NK-92 treated with Interleukin-12 subunit alpha and Interleukin-12 subunit beta, amount 100 ng/mL, for 24 hours (cell line): ENCODE measurements at places on chromosomes 7 and 10.
A peak's percentile ranks its signal among the peaks of the same experiment; 100 is the strongest.

DNA sequence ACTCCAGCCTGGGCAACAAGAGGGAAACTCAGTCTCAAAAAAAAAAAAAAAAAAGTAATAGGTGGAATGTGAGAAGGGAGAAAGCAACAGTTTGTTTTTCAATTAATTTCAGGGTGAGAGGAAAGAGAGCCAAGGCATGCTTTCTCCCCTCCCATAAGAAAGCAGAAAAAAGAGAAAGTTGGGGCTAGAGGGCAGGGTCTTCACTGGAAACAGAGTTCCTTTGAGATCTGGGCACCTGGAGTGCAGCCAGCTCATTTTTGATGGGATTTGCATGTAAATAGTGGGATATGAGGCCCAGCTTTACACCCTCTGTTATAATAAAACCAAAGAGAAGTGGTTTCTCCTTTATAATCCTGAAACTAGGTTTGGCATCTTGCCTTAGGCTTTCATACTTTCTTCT is 13.8 kb upstream of the STOX1 start:
- no peak for DNase-seq

DNA sequence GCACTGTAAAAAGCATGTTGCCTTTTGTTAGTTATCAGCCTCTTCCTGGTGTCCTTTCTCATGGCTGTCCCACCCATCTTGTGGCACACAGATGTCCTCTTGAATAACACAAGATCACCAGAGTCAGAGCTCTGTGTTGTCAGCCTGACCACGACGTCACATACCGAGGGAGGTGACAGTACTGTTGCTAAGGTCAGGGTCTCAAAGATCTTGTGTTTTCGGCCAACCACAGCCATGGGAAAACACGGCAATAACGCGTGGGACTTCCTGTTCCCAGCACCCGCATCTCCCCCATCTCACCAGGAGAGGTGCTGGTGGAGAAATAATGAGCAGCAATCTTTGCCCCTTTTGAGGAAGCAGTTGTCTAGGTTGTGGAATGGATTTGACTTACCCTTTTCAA is 40.4 kb downstream of the NPVF start:
- no peak for DNase-seq

DNA sequence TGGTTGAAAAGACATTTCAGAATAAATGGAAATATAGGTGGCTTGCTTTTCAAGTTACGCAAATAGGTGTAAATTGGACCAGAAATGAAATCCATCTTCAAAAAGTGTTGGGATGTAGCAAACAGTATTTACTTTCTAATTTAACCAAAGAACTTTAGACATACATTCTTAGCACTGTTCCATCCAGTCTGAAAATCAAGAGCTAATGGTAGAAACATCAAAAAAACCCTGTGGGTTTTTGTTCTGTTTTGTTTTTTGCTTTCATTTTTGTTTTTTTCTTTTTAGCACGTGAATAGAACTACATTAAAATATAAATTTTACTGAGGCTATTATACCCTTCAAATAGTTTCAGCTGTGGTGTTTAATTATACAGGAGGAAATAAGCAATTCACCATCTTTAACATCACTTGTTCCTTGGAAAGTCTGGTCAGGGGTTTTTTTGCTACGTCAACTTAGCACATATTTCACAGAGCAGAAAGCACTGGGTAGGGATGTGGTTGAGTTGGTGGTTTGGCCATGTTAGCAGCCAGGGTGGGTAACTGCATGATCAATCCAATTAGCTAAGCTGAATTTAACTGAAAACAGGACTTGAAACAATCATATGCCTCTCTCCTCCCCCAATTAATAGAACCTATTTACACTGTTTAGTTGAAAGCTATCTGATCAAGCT is 275.4 kb upstream of the PFKP start:
- DNase-seq: peak; percentile 32

DNA sequence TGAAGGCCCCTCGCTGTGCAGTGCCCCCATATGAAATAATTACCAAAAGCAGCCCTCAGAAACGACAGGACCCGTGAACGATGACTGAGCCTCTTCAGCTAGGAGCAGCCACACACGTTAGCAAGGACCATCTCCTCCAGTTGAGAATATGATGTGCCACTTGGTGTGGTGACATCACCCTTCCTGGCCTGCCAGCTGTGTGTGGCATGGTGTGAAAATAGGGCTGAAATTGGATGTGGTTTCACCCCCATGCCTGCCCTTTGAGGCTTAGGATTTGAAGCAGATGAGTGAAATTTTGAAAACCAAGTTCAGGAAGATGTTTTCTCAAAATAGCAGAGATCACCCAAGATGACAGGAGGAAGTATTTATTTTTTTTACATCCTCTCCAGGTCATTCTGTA is 49.1 kb upstream of the BTBD16 start:
- no peak for DNase-seq

DNA sequence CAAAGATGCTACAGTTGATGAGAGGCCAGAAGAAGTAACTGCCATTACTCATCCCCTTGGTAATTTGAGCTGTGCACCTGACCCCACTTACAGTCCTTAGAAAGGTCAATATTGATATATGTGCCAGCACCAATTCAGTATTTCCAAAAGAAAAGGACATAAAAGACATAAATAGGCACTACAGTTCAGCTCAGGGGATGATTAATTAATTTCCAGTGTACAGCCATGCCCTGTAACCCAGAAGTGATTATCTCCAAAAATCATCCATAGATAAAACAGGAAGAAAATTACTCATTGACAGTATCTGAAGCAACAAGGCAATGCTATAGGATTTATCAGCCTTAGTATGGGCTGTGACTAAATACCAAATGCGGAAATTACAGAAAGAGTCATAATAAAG is 82.4 kb downstream of the PHYHIPL start:
- no peak for DNase-seq

GRCh38 chr10:26593896-26594295 is 103.6 kb upstream of the PDSS1 start:
- DNase-seq: no peak

GRCh38 chr10:101611096-101611905 is 23.2 kb downstream of the DPCD start:
- no peak for DNase-seq

DNA sequence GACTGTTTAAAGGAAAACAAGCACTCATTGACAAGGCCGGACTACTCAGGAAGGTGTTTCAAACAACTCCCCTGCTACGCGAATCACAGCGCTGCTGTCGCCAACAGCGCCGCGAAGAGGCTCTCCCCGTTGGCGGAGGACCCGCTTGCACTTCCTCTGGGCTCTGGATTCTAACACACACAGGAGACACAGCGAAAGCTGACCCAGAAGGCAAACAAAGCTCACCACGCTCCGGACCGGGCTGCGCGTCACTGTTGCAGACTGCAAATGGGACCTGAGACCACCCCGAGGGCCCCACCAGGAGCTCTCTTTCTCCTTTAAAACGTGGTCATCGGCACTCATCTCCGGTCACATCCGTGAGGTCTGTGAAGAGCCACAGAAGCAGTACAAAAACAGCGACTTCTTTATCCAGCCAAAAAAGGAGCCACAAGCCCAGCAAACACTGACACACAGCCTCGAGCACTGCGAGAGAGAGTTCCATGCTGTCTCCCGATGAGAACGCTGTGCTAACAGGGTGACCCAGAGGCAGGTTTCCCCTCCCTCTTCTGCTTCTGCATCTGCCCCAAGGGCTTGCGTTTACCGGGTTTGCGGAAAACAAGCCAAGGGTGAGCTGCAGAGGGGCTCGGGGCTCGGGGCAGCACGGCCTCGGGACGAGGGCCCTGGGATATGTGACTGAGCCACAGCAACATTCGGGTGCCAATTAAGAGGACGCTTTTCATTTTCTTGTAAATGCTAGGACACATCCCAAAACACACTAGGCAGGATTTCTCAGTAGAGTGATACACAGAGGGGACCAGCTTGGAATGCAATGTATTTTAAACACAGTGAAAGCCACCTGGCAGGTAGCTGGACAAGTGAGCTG is 41.3 kb downstream of the AMZ1 start:
- DNase-seq: no peak

- DNase-seq: no peak
These were observed 790 bp upstream of the PITX3 start for GRCh38 chr10:102242118-102242485.

DNA sequence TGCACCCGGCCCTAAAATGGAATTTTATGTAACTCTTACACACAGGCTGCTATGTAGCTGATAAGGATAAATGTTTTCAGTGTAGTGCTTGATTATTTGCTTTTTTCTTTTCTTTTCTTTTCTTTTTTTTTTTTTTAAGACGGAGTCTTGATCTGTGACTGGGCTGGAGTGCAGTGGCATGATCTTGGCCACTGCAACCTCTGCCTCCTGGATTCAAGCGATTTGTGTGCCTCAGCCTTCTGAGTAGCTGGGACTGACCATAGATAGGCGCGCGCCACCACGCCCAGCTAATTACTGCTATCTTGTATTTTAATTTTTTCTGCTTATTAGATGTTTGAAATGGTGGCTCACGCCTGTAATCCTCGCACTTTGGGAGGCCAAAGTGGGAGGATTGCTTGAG is 3.4 kb downstream of the RABGEF1 start:
- no peak for DNase-seq

- no peak for DNase-seq
These were observed 132.8 kb downstream of the SEMA3C start for GRCh38 chr7:80785961-80786536.

DNA sequence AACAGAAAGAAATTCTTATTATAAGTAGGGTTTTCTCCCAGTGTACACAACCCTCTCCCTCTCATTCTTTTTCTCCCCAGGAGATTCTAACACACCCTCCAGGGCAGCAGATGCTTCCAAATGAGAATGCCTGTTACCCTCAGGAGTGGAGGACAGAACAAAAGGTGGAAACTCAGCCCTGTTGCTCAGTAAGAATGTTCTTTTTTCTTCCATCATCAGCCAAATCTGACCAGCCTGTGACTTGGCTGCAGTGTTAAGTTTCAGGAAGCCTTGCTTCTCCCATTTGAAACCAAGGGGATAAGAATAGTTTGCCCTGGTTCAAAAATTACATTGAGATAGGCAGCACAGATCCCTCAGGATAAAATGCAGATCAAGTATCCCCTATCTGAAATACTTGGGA is 77.5 kb upstream of the EEPD1 start:
- DNase-seq: no peak

DNA sequence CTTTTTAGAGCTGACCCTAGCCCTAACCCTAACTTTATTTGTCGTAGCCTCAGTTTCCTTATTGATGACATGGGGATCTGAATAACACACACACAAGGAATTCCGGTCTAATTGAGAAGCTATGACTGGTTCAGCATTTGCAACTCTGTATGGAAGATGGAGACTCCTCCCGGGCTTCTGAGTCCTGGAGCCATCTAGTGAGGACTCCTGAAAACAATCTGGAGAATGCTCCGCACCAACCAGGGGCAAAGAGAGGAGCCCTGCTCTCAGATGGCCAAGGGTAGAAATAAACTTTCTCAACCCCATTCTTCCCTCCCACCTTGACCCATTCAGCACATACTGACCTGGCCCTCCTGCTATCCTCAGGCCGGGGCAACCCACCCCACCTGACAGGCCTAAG is 26.4 kb downstream of the MBL2 start:
- no peak for DNase-seq

DNA sequence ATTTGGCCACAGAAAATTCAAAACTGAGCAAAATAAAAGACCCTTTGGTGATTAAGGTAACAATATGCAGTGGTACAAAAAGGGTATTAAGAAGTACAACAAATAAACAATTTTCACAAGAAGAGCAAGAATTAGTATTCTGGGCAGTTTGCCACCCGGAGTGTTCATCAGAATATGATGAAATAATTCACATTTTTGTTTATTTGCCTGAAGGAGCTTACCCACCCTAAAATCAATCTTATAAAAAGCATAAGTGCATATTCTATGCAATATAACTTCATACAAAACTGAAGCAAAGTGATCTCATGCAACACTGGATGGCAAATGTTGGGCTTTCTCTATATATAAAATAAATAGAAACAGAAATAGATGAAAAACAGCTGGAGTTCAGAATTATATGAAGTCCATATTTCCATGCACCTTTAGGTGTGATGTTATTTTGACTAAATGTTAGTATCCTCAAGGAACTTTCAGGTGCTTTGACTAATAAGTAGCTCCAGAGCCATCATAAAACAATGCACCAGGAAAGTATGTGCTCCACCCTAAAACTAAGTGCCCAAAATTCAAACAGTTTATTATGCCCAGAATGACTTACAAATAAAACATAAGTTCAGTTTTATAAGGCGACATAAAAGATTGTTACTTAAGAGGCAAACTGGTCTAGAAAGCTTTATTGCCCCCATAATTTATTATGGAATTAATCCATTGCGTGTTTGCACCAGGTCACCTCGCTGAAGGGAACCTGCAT is 474.3 kb downstream of the SEMA3D start:
- no peak for DNase-seq

DNA sequence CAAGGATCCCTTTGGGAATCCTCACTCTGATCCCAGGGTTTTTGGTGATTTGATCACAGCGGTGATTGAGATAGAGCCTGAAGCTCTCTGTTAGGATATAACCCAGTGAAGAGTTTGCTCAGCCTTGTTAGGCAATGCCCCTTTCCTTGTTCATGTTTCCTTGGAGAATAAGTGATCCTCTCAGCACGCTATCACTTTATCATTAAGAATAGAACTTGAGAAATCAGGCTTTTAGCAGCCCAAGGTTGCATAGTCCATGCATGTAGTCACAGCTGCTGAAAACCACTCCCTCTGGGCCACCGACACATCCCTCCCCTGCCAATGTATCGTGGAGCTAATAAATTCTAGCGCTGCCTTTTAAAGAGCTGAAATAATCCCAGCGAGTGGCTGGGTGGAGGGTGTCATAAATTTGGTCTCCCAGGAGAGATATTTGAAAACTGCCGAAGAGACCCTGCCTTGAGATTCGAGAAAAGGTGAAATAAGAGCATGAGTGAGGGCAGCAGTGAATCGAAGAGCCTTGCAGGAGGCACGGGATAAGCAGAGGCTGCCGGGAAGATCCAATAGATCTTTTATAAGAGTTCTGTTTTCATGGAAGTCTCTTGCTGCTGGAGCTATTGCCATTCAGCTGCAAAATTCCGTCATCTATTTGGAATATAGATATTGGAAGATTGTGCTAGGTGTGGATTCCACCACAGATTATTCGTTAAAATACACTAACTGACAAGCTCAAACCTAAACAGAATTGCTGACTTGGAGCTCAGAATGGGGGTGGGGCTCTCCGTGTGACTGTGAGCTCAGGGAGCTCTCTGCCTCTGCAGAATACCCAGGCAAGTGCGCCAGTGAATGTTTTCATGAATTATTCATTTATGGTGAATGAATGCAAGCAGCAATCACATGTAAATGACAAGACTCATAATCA is 249.8 kb downstream of the TRIL start:
- DNase-seq: no peak

DNA sequence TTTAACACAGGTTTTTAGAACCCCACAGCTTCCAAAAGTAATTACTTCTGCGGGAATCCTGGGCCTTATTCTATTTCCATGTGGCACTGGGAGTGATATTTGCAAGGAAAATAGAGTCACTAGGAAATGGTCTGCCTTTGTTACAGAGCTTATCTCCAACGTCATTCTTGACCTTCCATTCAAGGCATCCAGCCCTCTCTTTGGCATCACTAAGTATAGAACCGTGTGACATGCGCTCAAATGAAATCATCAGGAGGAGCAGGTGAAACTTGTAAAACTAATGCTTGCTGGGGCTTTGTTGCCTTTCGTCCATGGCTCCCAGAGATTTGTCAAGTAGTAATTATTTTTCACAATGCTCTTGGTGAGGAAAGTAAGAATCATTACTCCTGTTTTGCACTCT is 73.4 kb downstream of the PAPSS2 start:
- no peak for DNase-seq
